HCT116 (cell line): ENCODE measurements at places on chromosomes 2 and 18.

- no peak for DNase-seq
Measured at GRCh38 chr2:174682007-174682577, 82.2 kb downstream of the CHRNA1 start.

GRCh38 chr2:237143676-237144440 is 58.2 kb downstream of the COPS8 start:
- DNase-seq: no peak

DNA sequence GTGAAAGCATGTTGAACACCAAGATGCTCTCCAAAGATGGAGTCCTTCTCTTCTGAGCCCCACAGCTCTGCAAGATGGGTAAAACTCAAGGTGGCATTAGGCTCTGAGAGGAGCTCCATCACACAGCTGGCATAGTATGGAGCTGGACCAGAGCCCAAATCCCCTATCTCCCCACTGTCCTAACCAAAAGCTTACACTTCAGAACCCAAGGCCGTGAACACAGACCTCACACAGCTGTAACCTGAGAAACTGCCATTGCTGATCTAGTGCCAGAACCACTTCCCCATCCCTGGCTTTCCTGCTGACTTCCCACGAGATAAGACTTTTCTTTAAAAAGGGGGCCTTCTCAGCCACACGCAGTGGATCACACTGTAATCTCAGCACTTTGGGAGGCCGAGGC is 25.0 kb downstream of the TTC32 start:
- DNase-seq: no peak

- DNase-seq: no peak
Measured at GRCh38 chr2:197958592-197959150, 154.3 kb downstream of the PLCL1 start.
